Stimulated activated CD8-positive, alpha-beta memory T cell treated with anti-CD3 and anti-CD28 coated beads, Interleukin-4, amount 100 ng/mL, for 1 hour (primary cell): ENCODE measurements at places on chromosomes 5 and 9.

DNA sequence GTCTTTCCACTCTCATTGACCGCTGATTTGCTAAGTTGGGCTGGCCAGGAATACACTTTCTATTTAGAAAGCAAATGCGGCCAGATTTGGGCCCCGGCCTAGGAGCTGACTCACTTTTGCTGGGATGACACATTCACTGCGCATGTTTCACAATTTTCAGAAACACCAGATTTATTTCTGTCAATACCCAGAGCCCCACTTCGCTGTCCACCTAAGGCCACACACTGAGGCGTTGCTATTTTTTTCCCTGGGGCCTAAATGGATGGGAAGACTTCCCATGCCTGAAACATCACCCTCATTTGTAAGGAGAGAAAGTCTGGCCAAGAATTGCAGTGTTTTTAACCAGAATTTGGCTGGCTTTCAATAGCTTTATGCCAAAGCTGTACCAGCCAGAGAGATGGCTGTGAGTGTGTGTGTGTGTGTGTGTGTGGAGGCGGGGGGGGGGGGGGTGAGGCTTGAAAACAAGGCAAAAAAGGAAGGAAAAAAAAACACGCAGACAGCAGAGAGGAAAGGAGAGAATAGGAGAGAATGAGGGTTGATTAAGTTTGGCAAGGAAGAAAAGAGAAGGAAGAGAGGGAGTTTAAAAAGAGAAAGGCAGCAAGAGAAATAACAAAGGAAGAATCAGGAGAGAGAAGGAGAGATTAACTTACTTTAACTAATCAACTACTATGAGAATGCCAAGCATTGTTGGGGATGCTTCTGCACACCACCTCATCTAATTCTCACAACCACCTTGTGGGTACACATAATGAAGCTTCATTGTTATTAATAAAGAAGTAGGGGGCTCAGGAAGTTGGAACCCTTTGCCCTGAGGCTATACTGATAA is 261.4 kb upstream of the KLF4 start:
- no peak for DNase-seq

GRCh38 chr9:128405077-128405779 is 15.4 kb upstream of the CERCAM start:
- DNase-seq = no peak

GRCh38 chr5:144232285-144232684 is 61.6 kb downstream of the KCTD16 start:
- DNase-seq = no peak

- DNase-seq = no peak
Observed at GRCh38 chr5:101686536-101687157, 609.4 kb downstream of the SLCO4C1 start.

DNA sequence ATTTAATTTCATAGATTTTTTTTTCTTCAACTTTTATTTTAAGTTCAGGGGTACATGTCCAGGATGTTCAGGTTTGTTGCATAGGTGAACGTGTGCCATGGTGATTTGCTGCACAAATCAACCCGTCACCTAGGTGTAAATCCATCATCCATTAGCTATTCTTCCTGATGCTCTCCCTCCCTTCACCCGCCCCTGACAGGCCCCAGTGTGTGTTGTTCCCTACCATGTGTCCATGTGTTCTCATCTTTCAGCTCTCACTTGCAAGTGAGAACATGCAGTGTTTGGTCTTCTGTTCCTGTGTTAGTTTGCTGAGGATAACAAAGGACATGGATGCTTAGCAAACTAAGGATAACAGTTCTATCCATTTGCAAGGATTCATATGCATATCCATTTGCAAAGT is 209.1 kb upstream of the ADCY2 start:
- no peak for DNase-seq

DNA sequence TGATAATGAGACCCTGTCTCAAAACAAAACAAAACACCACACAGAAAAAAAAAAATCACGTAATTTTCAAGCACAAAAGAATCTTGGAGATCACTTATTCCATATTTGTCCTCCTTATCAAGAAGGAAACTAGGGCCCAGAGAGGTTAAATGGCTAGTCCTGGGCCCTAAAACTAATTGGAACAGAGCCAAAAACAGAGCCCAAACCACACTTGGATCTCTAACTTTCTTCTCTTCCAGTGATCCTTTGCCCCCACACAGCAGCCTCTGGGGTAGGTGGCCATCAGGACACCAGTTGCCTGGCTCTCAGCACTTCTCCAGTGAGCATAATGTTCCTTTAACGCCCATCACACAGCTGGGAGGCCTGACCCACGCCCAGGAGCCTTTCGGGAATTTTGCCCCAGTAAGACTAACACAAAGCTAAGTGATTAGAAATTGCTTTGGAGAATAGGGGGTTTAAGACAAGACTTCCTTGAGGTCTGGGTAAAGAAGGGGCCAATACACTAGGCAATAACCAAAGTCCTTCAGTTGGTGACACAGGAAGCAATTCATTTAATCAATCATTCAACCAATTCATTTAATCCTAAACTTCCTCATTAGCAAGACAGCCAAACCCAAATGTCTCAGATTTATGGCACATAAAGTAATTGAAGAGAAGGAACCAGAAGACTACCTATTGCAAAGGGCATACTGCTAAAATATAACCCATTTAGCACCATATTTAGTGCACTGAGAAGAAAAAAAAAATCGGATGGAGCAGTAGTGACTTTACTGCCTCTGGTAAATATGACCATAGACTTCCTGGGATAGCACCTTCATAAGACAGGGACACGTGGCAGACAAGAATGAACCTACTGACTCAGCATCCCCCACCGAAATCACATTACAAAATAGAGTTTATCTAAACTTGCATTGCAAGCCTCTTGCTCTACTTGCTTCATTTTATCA is 77.8 kb downstream of the ZNF608 start:
- no peak for DNase-seq

GRCh38 chr5:80884086-80884813 is 75.9 kb upstream of the RASGRF2 start:
- no peak for DNase-seq

DNA sequence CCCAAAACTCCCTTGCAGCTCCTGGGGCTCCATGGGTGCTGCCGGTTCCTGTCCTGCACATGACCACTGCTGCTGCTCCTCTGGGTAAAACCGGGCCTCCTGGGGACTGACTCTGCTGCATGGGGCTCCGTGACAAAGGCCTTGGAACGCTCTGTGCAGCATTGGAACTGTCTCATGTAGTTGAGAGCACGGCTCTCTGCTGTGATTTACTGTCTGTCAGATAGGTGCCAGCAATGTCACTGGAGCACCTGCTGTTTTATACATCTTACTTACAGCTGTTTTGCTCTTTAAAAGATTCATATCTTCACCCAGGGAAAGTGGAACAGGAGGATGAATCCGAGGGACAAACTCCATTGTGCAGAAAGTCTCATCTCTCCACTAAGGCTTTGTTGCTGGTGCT is 138.1 kb downstream of the YIPF5 start:
- DNase-seq = no peak

DNA sequence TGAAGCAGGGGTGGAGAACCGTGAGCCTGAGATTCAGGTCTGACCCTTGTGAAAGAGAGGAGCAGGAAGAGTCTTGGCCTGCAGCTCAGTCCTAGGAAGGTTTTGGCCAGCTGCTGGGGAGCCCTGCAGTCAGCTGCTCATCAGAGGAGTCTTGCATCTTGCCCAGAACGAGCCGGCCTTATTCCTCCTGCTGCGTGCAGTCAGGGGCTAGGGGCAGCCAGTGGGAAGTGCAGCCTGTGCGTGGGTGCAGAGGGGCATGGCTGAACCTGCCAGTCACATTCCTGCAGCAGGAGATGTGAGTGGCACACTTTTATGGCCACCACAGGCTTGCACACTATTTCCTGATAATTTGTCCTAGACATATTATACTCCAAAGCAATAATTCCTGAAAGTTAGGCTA is 278.7 kb downstream of the NPR3 start:
- DNase-seq = no peak

GRCh38 chr5:103703617-103704016 is 141.0 kb upstream of the NUDT12 start:
- DNase-seq = no peak

- no peak for DNase-seq
Observed at GRCh38 chr5:87079219-87079618, 188.5 kb upstream of the RASA1 start.

DNA sequence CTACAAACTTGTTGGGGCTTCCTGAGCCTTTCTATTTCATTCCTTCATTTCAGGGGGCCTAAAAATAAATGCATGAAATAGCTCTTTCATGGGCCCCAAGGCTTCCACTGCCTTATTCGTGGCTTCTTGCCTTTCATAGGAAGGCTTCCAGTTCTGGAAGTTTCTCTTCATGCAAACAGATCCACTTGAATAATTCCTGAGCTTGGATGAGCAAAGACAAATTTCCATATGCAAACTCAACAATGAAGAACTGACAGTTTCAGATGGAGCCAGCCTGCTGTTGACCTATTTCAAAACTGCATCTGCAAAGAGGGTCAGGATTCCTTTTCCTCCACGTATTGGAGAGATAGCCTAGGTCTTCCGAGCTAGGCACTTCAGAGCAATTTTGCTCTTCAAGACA is 142.1 kb downstream of the MLLT3 start:
- no peak for DNase-seq

GRCh38 chr9:8332871-8333270 is 533.3 kb upstream of the DMAC1 start:
- no peak for DNase-seq

DNA sequence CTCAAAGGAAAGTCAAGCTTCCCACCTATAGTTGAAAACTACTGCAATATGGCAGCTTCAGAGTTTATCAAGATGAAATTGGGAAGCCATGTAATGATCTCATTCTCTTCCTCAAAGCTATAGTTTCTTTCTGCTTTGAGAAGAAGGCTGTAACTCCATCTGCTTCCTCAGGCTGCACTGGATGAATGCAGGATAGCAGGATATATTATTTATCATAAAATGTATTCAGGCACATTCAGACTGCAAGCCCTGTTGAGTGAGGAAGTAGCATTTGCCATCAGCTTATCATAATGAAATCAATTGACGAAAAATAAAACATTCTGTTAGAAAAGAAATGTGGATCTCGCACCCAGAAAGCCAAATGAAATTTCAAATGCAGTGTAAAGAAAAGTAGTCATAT is 560 bp downstream of the ATP10B start:
- DNase-seq = no peak

DNA sequence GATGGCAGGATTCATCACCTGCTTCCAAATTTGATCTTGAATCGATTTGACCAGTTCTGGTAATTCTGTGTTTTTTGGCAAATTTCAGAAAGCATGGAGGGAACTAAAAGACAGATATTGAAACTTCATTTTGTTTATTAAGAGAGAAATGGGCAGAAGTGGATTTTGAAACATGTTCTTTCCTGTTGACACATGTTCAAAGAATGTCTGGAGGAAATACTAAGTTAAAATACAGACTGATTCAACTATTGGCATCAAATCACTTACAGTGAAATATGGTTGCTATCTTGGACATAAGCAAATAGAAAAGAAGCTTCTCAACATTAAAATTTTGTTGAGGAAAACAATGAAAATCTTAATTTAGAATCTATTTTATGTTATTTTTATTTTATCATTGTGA is 19.3 kb upstream of the GZMK start:
- no peak for DNase-seq

- no peak for DNase-seq
Observed at GRCh38 chr9:70802206-70802605, 319.2 kb downstream of the TRPM3 start.

DNA sequence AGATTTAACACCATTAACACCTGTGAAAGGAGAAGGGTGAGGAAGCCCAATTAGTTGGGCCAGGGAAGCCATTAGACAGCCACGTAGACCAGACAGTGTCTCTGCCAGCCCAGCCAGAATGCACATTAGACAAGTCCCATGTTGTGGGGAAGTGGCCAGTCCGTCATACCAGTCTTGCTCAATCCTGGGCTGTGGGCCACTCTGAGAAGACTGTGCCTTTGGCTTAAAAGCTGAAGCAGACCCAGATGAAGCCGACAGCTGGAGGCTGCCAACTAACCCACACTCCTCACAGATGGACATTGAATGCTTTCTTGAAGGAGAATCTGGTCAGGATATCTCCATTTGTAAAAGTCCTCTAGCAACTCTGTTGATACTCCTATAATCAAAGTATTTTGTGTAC is 128.5 kb downstream of the CHSY3 start:
- DNase-seq = no peak

GRCh38 chr9:88789785-88790184 is 201.5 kb upstream of the S1PR3 start:
- no peak for DNase-seq

DNA sequence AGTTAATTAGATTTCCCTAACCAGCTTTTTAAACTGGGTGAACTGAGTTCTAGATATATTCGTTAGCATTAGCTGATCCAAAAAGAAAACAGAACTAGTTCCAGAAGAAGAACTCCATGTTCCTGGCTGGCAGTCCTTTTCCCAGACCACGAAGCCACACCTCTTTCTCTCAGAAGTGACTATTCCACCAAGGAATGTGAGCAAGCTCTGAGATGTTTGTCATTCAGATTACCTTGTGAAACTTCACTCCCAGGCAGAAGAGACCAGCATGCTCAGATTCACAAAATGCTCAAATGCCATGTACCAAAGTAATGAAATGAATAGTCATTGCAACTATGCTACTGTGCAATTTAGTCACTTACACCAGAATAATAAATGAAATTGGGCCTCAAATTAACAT is 4.4 kb upstream of the SSBP2 start:
- DNase-seq = no peak

DNA sequence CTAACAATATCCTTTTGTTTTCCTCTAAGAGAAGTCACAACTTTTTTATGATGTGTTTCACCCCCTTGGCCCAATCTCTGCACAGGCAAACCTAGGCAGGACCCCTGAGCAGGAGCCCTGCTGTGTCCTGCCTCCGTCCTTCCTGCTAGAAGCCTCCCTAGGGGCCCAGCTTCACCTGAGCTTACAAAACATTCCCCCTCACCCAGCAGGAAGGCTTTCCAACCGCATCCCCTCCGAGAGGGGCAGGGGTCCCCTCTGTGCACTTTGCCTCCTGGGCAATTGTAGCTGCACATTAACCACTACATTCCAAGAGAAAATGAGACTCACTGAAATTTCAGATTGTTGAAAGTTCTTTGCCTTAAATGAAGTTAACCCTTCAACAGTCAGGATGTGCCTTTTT is 176.2 kb downstream of the IRX2 start:
- no peak for DNase-seq

GRCh38 chr5:139243425-139243970 is 45.3 kb upstream of the SIL1 start:
- no peak for DNase-seq

- DNase-seq = no peak
Observed at GRCh38 chr5:1788828-1789227, 10.8 kb downstream of the MRPL36 start.

- DNase-seq = no peak
Observed at GRCh38 chr5:134072471-134073210, 41.8 kb upstream of the TCF7 start.

GRCh38 chr5:35634326-35634725 is 16.7 kb downstream of the SPEF2 start:
- DNase-seq = no peak

- no peak for DNase-seq
Observed at GRCh38 chr5:135015942-135016341, 18.1 kb downstream of the PITX1 start.

GRCh38 chr5:116696366-116696765 is 121.7 kb upstream of the SEMA6A start:
- no peak for DNase-seq
